ENCODE measurements at places on chromosomes 6 and 20.

DNA sequence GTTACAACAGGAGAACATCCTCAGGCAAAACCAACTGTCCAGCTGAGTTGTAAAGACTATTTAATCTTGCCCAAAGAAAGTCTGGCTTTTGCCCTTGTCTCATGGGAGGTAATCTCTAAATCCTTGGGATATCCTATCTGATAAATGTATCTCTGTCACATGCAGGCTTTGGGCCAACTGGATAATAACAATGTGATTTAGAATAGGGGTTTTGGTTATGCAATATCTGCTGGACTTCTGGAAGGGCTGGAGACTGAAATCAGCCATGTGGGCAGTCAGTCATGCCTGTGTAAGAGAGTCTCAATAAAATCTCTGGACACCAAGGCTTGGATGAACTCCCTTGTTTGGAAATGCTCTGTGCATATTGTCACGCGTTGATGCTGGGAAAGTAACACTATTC lies 56.3 kb upstream of the PRL start:
- no peak for DNase-seq

GRCh38 chr6:22145376-22145775 lies 151.5 kb downstream of the PRL start:
- DNase-seq, result no peak

- DNase-seq, result no peak
Observed at GRCh38 chr20:63441136-63442099, 31.0 kb downstream of the KCNQ2 start.

- DNase-seq, result no peak
Observed at GRCh38 chr6:96470296-96470695, 51.3 kb upstream of the UFL1 start.

DNA sequence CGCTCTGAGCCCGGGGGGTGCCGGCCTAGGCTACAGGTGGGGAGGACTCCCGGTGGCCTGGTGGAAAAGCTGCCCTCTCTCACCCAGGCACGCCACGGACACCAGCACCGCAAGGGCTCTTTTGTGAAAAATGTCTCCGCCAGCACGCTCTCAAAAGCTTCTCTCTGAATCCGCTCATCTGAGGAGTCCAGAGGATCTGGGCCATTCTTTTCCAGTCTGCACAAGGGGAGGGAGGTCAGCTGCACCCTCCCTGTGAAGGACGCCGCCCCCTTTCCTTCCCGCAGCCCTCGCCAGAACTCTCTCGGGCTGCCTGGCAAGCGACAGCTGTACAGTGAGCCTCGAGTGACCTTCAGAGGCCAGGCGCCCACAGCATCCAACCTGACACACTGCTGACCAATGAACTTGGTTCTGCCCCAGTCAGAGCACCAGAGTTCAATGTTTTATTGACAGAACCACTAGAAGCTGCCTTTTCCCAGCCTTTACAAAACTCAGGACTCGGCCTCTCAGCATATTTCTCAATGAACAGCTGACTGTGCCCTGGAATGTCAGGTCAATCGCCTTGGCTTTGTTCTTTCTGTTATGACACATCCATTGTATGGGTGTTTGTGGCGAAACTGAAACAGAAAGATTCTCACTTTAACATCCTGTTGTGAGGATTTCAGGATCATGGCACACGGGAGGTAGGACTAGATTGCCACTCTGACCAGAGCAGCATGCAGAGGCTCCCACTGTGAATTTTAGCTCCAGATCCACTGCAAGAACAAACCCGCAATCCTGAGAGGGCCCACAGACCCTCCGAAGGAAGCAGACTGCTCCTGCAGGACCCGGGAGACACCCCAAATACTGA lies 26.7 kb downstream of the SERPINB9 start:
- DNase-seq, result no peak

GRCh38 chr6:54970337-54970736 lies 123.8 kb downstream of the FAM83B start:
- no peak for DNase-seq

DNA sequence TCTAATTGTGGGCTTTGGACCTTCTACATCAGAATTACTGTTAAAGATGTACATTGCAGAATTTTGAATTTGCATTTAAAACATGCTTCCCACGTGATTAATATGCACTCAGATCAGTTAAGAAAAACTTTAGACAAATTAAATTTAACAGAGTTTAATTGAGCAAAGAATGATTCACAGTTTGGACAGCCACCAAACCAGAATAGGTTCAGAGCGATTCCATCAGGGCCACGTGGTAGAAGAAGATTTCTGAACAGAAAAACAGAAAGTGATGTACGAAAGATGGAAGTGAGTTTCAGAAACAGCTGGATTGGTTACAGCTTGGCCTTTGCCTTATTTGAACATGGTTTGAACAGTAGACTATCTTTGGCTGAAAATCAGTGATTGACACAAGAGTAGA lies 704.2 kb upstream of the MAP3K7 start:
- no peak for DNase-seq

GRCh38 chr20:60086821-60087562 lies 128.8 kb downstream of the CDH26 start:
- no peak for DNase-seq

- no peak for DNase-seq
Observed at GRCh38 chr6:17431581-17431980, 38.2 kb downstream of the CAP2 start.

DNA sequence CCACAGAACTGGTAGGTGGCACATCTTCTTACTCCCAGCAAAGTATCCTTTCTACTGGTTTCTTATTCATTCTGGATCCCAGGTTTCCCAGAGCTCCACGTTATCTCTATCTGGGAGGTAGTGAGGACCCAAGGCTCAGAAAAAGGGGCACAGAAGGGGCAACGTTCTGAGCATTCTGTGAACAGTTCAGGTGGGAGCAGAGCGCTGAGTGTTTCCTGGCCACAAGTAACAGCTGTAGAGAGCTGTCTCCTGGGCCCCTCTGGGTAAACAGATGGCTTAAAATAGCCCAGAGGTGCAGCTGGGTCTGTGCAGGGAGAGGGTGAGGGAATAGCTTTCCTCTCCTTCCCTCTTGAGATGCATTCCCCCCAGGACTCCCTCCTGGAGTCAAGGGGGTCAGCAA lies 2.1 kb downstream of the APOBEC2 start:
- DNase-seq, result no peak

DNA sequence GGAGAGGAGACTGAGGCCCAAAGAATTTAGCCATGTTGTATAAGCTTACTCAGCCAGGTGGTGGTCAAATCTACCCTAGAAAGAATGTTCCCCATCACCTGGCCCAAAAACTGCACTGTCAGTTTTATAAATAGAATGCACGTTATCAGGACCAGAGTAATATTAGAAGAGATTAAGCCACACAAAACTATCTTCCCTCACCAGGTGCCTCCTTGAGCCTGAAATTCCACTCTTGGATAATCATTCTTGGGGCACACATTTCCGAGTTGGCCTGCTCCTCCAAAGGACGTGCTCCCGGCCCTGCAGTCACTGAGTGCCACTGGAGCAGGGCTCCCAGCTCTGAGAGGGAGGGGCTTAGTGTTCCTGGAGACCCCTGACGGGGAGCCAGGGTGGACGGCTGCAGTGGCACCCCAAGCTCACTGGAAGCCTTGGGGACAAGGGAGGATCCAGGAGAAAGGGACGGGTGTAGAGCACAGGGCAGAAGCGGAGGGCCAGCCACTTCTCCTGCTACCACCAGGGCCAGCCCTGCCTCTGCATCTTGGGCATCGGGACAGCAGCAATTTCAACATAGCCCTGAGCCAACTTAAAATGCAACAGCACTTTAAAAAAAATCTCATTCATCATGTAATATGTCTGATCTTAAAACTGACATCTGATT lies 160.8 kb upstream of the QKI start:
- no peak for DNase-seq

DNA sequence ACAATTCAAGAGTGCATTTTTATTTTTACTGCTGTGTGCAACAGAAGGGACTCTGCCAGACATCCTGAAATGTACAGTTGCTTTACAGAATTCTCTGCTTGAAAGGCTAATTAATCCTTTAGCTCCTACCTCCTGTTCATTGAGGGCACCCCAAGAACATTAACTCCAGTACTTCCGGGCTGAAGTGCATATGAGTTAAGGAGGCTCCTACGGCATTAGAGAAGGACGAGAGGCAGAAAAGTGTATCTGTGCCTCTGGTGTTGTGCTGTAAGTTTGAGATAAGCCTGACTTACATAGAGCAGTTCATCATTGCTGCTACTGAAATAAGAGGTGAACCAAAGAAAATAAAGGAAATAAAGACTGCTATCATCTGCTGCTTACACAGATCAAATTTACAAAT lies 609.3 kb upstream of the ADGRB3 start:
- DNase-seq, result no peak

GRCh38 chr6:73738367-73739028 lies 42.5 kb downstream of the CD109 start:
- DNase-seq, result no peak

DNA sequence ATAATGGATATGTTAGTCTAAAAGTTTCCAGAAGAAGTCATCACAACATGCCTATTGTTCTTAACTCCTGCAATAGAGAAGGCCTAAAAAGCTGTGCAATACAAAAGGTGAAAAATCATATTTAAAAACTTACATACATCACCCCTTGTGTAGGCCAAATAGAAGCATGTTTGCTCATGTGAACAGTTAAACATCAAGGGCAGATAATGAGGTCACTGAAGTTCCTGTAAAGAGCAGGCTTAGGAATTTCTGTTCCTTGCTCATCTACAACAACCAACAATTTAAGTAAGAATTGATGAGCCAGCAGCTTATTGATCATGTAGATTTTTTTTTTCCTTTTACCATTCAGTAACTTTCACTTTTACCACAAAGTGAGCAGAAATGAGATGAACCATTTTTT lies 7.5 kb upstream of the NUP153 start:
- DNase-seq, result no peak

- DNase-seq, result no peak
Observed at GRCh38 chr6:53009056-53009455, 14.0 kb upstream of the GSTA4 start.

GRCh38 chr6:111530667-111531066 lies 47.6 kb upstream of the REV3L start:
- DNase-seq, result no peak

DNA sequence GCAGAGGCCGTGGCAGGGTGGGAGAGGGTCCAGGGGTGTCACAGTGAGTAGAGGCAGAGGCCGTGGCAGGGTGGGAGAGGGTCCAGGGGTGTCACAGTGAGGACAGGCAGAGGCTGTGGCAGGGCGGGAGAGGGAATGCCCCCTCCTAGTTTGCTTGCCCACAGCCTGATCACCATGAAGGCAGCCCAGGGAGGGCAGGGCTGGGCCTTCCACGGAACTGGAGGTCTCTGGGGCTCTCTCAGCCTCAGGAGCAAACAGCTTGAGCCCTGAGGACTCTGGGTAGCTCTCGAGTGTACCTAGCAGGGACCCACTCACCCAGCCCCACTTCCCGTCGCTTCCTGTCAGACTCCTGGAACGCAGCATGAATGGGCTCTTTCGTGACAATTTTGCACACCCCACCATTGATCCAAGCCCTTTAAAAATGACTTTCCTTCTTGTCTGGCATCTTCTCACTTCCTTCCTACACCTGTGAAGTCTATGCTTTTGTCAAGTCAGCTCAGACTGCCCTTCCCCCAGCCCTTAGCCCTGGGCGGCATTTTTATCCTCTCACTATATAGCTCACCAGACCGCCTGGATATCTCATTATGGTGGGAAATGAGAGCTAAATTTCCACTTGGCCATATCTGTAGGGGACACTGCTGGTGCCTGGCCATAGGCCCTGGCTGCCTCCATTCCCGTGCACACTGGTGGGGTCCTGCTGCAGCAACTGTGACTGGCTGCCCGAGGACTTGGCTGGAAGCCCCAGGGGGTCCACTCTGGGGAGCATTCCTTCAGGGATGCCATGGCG lies 140.3 kb downstream of the CDC5L start:
- DNase-seq, result no peak

GRCh38 chr6:54335871-54336270 lies 27.6 kb downstream of the TINAG start:
- DNase-seq, result no peak

DNA sequence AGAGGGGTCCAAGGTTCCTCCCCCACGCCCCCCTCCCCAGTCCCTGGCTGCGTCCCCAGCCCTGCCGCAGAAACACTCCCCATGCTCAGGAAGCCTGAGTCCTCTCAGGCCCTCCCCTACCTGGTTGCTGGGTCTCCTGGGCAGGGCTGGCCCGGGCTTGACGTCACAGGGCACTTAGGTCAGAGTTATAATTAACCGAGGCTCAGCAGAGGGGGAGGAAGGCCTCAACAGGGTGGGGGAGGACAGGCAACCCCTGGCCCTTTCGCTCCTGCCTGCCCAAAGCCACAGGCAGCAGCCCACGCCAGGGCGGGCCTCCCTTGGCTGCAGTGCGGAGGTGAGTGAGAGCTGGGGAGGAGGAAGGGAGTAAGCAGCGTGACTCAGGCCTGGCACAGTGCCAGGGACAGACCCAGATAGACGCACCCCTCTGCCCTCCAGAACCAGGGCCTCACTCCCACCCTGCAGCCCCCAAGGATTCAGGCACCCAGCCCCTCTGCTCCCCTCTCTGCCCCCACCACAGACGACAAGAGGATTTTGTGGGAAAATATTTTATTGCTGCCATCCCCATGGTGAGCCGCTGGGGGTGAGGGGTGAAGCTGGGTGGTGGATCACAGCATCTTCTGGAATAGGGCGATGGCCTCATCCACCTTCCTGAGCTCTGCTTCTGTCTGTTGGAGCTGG lies at the start of gene VWA7:
Gene VWA7 (minus strand): TSS at position 340 of the 678 bp plus-strand sequence. CDS start 549 bp downstream, outside the sequence.
- DNase-seq, result no peak

DNA sequence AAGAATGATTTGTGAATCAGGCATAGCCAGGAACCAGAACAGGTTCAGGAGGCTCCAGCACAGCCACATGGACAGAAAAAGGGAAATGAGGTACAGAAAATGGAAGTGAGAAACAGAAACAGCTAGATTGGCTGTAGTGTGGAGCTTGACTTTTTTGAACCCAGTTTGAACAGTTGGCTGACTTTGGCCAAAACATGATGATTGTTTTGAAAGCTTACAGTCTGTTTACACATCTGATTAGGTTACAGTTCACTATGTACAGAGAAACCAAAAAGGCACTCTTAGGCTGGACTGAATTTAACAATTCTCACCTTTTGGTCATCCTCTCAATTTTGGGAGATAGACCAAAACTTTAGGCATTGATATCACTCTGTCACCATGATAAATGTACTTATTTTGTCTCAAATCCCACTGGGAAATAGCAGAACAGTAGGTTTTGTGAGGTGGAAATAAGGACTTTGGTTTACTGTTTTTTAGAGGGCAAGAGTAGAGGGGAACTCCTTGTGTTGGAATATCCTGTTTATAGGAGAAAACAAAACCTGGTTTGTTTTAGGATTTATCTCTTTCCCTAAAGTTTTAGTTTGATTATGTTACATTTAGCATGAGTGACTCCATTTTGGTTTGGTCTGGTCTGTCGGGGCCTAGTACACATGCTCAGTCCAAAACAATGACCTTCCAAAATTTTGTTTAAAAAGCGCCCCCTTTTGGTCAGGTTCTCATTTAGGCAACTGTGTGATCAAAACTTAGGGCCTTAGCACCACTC lies 123.1 kb downstream of the OLIG3 start:
- no peak for DNase-seq

- DNase-seq, result no peak
Observed at GRCh38 chr6:57255451-57256169, 33.5 kb upstream of the RAB23 start.

DNA sequence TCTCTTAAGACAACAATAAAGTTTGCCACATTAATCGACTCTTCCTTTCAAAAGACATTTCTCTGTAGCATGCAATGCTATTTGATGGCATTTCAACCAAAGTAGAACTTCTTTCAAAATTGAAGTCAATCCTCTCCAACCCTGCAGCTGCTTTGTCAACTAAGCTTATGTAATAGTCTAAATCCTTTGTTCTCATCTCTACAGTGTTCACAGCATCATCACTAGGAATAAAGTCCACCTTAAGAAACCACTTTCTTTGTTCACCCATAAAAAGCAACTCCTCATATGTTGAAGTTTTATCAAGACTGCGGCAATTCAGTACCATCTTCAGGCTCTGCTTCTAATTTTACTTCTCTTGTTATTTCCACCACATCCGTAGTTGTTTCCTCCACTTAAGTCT lies 11.5 kb upstream of the BLOC1S5 start:
- DNase-seq, result no peak
